LHCN-M2 (cell line): ENCODE measurements at places on chromosomes 6 and 20. TPM values are rescaled to one million over a fixed set of nuclear protein-coding genes. Genes with fewer than 3 reads are reported as not detected.

DNA sequence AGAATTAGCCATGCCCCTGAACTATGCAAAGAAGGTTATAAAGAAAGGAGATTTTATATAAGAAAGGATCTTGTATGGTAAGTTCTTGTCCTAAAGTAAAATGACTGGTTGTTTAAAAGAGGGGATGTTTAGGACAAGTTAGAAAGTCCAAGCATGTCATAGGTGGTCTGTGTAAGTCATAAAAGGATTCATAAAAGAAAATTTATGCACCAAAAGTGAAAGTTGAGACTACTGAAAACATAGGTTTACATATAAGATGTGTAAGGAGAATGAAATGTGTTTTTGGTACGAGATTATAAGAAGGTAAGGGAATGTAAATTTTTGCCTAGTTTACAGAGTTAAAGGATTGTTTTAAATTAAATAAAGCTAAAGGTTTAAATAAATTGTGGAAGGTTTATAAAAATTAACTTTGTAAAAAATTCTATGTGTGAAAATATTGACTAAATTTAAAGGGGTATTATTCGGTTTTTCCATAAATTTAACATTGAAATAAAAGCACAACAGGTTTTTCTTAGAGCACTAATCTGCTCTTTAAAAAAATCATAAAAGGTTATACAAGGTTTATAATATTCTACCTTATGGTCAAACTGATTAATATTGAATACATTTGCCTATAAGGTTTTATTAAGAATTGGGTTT is 93.6 kb upstream of the UST start:
- peak; percentile 43 for DNase-seq

DNA sequence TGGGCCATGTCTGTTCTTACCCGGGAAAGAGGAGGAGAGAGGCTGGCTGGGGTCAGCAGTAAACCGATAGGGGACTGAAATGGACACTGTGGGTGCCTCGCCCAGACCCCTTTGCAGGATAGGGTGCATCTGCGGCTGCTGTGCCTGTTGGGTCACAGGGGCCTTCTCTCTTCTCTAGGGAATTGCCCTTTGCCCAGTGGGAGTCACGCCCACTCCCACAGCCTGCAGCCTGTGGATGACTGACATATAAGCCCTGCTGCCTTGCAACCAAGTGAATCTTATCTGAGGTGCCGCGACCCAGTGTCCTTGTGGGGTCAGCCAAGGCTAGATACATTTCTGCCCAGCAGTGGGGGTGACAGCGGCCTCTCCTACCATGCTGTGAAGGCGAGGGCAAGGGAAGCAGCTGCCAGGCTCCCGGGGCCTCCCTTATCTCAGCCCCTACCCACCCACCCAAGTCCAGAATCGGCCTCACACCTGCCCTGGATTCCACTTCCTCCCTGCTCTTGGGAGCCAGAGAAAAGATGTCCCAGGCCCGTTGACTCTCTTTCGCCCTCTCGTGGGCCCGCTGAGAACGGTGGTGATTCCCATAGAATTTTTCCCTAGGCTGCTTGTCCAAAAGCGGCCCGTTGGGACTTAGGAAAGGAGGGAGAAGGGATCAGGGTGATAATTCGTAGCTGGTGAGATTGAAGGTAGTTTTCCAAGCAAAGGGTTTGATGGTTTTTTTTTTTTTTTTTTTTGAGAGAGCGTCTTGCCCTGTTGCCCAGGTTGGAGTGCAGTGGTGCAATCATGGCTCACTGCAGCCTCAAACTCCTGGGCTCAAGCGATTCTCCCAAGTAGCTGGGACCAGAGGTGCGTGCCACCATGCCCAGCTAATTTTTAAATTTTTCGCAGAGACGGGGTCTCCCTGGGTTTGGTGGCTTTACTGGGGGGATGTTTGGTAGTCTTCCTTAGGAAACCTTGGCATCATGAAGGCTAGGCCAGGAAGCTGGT is 76.4 kb upstream of the RNF24 start:
- DNase-seq = peak; percentile 52

- no peak for DNase-seq
Observed at GRCh38 chr6:80134065-80134464, 27.6 kb downstream of the BCKDHB start.

The ADAM33 gene
- total RNA-seq = 0.11 and 0.13 TPM in 2 replicates
